ENCODE measurements at places on chromosomes 13 and 19.

- DNase-seq, result no peak
Measured at GRCh38 chr13:94878602-94879165, 166.3 kb upstream of the SOX21 start.

DNA sequence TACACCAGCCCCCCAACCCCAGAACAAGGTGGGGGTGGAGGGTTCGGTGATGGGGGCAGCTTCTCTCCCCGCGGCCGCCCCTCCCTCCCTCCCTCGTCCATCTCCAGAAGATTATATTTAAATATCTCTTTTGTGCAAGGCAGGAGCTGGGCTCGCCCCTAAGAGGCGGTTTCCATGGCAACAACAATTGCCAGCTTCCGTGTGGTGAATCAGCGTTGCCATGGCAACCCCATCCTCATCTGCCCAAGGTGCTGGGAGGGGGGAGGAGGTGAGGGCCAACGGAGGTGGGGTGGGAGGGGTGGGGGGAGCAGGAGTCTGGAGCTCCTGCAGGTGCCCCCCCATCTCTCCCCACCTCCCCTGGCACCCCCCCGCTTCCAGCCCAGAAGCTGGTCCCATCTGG is 46.4 kb downstream of the CELF5 start:
- DNase-seq, result peak; percentile 53

GRCh38 chr19:30864391-30865215 is 484.6 kb downstream of the TSHZ3 start:
- peak; percentile 7 for DNase-seq

- DNase-seq, result no peak
Measured at GRCh38 chr19:19296953-19297689, 23.2 kb downstream of the SUGP1 start.

- DNase-seq, result peak; percentile 53
Measured at GRCh38 chr13:44191504-44192171, 182.0 kb upstream of the SERP2 start.

DNA sequence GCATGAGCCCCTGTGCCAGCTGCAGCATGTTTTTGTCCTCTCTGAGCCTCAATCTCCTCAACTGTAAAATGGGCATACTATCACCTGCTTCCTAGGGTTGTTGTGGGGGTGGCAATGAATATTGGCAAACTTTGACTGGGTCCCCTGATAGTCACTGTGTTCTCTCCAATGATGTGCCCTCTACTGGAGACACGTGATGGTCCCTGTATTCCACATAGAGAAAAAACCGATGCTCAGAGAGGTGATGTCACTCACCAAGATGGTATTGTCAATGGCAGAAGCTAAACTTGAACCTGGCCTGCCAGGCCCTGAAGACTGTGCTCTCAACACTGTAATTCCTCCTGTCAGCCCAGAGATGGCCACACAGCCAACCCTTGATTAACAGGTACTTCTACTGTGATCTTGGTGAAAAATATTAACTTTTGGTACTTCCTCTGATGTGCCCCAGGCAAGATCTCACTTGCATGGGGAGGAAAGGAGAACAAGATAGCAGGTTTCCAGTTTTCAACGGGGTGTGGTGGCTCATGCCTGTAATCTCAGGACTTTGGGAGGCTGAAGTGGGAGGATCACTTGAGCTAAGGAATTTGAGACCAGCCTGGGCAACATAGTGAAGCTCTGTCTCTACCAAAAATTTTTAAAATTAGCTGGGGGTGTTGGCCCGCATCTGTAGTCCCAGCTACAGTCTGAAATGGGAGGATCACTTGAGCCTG is 3.6 kb downstream of the CEACAM20 start:
- DNase-seq, result no peak

- DNase-seq, result no peak
Measured at GRCh38 chr13:79866436-79866835, 385.5 kb downstream of the NDFIP2 start.

GRCh38 chr19:48613024-48613851 is 1.6 kb downstream of the FAM83E start:
- peak; percentile 36 for DNase-seq

- DNase-seq, result no peak
Measured at GRCh38 chr19:6241056-6241455, 38.7 kb downstream of the MLLT1 start.

DNA sequence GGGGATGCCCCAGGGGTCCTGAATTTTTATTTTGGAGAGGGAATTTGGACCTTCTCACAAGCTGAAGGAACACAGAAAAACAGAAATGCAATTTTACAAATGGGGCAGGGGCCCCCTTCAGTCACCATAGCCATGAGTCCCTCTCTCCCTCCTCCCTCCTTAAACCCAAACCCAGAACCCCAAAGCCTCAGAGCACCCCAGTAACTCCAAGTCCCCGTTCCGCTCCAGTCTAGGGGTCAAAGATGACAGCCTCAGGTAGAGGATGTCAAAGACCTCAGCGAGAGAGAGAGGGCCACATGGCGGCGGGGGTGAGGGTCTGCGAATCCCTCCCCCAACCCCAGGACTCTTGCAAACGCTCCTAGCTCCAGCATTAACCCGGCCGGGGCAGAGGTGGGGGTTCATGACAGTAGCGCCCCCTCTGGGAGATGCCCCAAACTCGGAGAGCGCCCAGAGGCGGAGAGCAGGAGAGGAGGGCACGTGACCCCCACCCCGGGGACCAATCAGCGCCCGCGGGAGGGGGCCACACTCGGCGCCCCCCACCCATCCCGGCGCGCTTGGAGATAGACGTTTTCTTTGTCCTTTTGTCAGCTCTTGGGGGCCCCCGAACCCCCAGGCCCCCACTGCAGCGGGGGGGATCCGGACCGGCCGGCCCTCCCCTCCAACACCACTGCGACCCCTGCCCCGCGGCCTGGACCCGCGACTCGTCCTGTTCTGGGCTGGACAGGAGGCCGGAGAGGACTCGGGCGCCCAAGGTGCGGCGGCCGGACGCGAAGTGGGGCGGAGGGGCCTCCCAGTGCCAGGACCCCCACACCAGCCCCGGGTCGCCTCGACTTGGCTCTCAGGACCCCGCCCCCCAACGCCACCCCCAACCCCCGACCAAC is 20.8 kb upstream of the SEMA6B start:
- peak; percentile 62 for DNase-seq

GRCh38 chr13:25699056-25699455 is 327.3 kb downstream of the ATP8A2 start:
- no peak for DNase-seq
